OCI-LY7 (cell line): ENCODE measurements at places on chromosomes 11 and 22.

DNA sequence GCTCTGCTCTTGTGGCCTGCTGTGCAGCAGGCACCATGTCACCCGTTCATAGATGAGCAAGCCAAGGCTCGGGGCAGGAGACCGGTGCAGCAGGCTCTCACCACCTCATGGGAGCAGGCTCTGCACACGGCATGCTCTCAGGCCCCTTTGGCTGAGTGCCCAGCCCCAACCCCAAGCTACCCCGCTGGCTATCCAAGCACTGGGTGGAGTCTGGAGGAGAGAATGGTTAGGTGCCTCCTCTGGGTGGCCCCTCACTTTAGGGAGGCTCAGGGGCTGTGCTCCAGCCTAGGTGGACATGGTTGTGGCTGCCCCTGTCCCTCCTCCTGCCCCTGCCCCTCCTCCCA, 199.9 kb downstream of the IGLL1 start:
- DNase-seq, result no peak

- no peak for DNase-seq
Measured at GRCh38 chr11:112160091-112160848, 3.6 kb downstream of the IL18 start.

GRCh38 chr11:34540870-34541269, 27.3 kb upstream of the ELF5 start:
- no peak for DNase-seq

DNA sequence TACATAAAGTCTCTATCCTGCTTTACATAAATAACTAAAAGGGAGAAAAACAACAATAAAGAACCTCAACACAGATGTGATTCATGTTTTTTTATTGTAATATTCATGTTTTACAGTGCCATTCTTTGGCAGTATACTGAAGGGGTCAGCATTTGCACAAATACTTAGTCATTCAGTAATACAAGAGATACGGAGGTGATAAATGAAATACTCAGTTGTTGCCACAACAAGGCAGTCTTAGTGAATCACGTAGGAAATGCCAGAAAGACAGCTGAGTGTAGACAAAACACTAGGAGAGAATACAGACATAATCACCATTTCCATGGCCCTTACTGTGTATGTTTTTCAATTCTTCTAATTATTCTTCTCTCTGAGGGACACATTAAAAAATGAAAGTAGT, 910.4 kb downstream of the METTL15 start:
- no peak for DNase-seq

GRCh38 chr22:45424241-45424731, 10.8 kb downstream of the RIBC2 start:
- no peak for DNase-seq

DNA sequence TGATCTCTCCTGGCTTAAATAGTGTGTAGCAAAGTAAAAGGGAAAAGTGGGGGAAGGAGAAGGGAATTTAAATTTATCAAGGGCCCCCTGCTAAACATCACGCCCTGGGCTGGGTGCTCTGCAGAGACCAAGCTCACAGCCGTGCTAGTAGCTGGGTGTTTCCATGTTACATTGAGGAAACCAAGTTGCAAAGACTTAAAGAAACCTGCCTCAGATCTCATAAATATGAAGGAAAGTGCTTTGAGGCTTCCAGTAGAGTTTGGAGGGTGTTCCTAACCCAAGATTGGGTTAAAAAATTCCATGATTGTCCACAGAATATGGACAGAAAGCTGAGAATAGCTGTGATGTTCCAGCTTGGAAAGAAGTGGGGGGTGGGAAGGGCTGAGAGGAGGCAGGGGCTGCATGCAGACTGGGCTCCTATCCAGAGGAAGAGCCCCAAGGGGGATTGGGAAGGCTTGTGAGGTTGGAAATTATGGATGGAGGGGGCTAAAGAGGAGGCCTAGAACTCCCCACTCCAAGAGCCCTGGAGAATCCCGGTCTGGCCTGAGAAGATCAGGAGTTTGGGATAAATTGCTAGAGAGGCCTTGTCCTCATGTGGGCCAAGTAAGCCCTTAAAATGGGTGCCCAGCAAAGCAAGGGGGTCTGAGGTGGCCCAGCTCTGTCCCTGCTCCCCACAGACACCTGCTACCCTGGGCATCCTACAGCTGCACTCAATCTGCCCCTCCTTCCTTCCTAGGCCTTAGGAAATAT, 25.0 kb upstream of the OAF start:
- no peak for DNase-seq

- DNase-seq, result no peak
Measured at GRCh38 chr22:42328130-42328783, 57.8 kb upstream of the TCF20 start.

DNA sequence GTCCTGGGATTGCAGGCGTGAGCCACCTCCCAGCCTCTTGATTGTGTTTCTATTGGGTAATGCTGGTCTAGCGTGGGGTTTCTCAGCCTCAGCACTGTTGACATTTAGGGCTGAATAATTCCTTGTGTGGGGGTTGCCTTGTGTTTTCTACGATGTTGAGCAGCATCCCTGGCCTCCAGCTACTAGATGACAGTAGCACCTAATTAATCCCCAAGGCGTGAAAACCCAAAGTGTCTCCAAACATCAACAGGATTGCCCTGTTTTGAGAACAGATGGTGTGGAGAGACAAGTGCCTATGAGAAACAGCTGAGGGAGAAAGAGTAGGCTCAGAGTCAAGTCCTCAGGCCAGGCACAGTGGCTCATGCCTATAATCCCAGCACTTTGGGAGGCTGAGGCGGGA, 67.2 kb downstream of the SGSM1 start:
- DNase-seq, result no peak

GRCh38 chr11:40140560-40140959, 1318.9 kb downstream of the LRRC4C start:
- no peak for DNase-seq

DNA sequence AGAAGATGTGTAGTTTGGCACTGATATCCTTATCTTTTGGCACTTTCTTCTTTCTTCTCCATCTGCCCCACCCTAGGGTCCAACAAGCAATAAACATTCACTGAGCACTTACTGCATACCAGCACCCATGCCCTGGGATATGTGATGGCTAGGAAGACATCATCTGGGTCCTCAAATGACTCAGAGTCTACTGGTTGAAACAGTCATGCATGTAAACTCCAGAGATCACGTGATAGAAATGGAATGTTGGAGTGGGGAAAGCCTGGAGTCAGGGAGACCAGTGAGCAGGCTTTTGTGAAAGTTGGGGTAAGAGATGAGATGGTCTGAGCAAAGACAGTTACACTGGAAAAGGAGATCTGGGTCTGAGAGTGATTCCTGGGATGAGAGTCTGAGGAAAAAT, 724.9 kb upstream of the TENM4 start:
- DNase-seq, result no peak

DNA sequence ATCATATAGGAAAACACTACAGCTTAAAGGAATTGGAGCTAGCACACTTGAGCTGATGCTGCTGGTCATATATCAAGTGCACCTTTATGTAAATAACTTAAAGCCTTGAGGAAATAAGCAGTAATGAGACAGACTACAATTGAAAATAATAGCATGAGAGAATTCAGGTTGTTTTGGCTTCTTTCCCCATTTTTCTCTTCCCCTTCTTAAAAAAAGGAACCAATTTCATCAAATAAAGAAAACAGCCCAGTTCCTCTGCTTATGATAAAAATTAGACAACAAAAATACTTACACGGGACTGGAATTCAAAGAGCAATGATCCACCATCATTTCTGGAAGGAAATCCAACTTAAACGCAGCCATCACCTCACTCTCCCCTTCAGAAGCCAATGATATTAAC, 50.2 kb upstream of the RAPSN start:
- no peak for DNase-seq

DNA sequence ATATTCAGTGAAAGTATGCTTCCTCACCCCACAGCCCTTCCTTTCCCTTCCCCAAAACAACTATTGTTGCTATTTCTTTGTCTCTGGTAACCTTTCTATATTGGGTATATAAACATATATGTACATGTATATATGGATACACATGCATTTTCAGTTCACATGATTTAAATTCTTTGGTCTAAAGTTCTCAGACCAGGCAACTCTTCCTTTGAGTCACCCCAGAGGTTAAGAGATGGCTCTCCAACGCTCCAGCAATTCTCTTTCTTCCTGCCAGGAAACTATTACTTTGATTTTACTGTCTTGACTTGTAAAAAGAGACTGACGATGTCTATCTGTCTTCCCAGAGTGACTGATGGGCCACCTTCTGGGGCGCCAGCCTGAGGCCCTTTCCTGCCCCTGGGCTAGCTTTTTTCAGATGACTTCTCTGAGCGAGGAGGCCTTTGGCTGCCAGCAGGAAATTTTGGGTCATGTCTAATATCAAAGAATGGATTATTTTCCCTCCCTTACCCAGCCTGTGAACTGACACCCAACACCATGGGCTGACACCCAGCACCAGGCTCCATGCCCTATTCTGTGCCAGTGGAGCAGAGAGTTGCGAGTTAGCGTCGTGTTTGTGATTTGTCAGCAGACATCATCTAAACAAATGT, 14.4 kb upstream of the ST3GAL4 start:
- DNase-seq, result no peak
